Renal cortical epithelial cell (primary cell): ENCODE measurements at places on chromosomes 7 and 10. TPM values are rescaled to one million over a fixed set of nuclear protein-coding genes. Genes with fewer than 3 reads are reported as not detected.

UCMA gene
- not detected in 2 replicates for total RNA-seq

CDK1 gene
- total RNA-seq = 3.8 and 50.5 TPM in 2 replicates

- DNase-seq = no peak
Observed at GRCh38 chr10:35185260-35186034, 58.8 kb downstream of the CREM start.

GRCh38 chr10:8594176-8594575, 539.7 kb downstream of the GATA3 start:
- no peak for DNase-seq

- no peak for DNase-seq
Observed at GRCh38 chr7:44308596-44309270, 16.7 kb downstream of the CAMK2B start.

SKAP2 gene
- 24.3 and 65.2 TPM in 2 replicates for total RNA-seq

- no peak for DNase-seq
Observed at GRCh38 chr10:118204292-118204943, 137.7 kb downstream of the FAM204A start.

DNA sequence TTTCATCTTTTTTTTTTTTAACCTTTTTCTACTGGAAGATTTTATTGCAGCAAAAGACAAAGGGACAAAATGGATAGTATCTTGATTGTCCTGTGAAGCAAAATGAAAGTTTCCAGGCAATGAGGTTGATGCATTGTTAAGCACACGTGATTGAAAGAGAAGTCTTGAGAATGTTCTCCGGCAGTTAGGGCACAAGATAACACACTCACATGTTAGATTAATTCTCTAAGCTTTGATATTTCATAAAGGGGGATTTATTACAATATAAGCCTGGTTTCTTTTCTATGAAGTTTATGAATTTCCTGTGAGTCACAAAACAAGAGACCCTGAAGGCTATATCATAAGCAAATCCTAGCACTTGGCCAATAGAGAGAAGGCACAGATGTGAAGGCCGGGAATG, 93.4 kb upstream of the ARMC3 start:
- DNase-seq = no peak

DNA sequence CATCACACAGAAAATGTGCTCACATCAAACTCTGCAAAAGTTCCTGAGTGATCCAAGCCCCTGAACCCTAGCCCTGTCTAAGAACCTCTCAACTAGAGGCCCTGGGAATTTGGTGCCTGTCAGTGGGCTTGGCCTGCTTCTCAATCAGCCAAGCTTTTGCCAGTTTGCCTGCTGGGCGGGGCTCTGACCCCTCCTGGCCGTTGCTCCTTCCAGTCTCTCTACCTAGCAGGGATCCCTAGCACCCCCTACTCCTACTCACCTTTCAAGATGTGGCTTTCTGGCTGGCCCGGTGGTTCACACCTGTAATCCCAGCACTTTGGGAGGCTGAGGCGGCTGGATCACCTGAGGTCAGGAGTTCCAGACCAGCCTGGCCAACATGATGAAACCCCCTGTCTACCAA, 2.1 kb downstream of the KLRG2 start:
- no peak for DNase-seq

ENTPD1 gene
- total RNA-seq = 0.20 and 0.52 TPM in 2 replicates

GRCh38 chr7:755413-755805, 28.3 kb upstream of the PRKAR1B start:
- no peak for DNase-seq

KLF14 gene
- total RNA-seq = 0.05 TPM in 1 of 2 replicates, not detected in the other

DNA sequence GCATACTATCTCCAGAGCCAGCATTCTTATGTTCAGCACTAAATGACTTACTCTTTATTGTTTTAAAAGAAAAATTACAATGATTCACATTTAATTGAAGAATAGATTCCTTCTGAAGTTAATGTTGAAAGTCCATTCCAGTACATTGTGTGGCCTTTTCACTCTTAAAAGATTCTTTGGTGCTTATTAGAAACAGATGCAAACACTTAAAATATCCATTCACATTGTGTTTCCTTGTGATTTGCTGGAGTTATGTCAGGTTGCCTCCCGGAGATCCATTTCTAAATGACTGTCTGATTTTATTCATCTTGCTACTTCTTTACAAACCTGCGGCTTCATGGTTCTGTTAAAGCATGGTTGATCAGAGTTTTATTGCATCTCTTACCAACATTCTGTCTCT, 152.8 kb downstream of the FOXP2 start:
- no peak for DNase-seq

DNA sequence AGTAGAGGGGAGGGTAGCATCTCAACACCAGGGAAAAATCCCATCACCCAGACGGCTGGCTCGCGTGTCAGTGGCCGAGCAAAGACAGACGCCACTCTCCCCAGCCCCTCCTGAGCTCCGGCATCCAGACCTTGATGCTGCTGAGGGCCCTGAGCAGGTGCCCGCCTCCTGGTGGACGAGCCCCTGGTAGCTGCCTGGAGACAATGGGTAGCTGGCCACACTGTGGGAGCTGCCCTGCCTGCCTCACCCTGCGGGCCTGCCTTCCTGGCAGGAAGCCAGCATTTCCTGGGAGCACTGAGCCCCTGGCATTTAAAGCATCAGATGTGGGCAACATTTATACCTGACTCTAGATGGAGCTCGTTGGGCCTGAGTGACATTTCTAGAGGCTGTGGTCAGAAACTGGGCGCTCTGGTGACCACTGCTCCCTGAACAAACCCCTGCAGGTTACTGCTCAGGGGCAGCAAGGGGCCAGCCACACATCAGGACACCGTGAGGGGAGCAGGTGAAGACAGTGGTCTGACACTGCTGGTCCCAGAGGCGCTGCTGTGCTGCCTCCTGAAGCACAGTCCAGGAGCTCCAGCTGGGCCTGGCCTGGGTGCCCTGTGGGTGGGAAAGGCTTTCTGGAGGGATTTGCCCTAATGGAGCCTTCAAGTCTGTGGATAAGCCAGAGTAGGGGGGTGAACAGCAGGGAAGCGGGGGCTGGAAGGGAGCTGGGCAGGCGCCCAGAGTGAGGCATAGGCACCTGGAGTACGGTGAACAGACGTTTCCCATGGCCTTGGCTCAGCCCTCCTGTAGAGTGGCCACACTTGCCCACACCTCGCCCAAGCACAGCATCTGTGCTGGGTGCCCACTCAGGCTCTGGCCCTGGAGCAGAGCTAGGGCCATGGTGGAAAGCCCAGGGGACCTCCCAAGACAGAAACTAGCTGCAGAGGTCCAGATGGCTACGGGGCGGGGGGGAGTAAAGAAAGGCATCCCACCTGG, 138.7 kb downstream of the MAPK8 start:
- peak; percentile 67 for DNase-seq

ENO4 gene
- 0.35 and 0.50 TPM in 2 replicates for total RNA-seq

GRCh38 chr7:17444673-17445072, 146.2 kb downstream of the AHR start:
- DNase-seq = peak; percentile 84

- DNase-seq = no peak
Observed at GRCh38 chr10:73646598-73647041, 5.3 kb upstream of the MYOZ1 start.

- DNase-seq = no peak
Observed at GRCh38 chr7:31418928-31419327, 78.4 kb upstream of the NEUROD6 start.

- peak; percentile 64 for DNase-seq
Observed at GRCh38 chr7:132580717-132581285, 4.5 kb upstream of the PLXNA4 start.

DNA sequence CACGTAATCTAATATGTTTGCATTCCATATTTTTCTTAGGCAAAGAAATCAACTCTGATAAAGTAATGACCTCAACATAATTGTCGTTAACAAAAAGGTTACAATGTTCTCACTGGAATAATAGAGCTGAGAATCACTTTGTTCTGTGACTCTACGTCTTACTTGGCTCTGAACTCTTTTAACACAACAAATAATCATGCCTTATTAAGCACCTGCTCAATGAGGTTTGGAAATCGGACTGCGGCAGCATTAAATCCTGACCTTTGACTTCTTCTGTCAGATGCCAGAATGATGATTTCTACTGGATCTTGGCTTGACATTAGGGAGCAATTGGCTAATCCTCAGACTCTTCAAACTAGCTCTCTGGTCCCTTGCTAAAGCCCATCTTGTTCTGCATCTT, 233.6 kb downstream of the SEMA3D start:
- no peak for DNase-seq

- DNase-seq = no peak
Observed at GRCh38 chr10:75014516-75015230, 96.8 kb upstream of the SAMD8 start.

- DNase-seq = no peak
Observed at GRCh38 chr10:111298031-111298430, 221.2 kb downstream of the ADRA2A start.
